Daoy (cell line): ENCODE measurements at places on chromosomes 16 and 17.

- DNase-seq, result no peak
These were observed 56.3 kb downstream of the ABCC12 start for GRCh38 chr16:48099455-48099854.

- DNase-seq, result peak; percentile 2
These were observed 30.8 kb downstream of the AATF start for GRCh38 chr17:36979565-36979941.

DNA sequence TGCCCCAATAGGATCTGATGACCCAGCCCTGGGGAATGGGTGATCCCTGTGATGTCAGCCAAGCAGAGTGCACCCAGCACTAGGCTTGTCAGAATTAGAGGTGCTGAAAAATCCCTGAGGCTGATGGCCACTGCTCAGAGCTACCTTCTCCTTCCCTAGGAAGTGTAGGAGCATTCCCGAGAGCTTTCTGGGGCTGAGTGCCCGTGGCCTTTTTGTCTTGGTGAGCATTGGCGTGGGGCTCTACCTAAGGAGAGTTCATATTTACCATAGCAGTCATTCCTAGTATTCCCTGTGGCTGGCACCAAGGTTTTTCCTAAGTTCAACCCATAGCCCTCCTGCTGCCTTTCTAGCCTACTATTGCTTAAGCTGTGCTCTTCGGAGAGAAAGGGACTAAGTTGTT is 22.6 kb upstream of the ARHGAP23 start:
- no peak for DNase-seq

GRCh38 chr17:82215095-82215971 is 2.7 kb upstream of the CCDC57 start:
- DNase-seq, result no peak

DNA sequence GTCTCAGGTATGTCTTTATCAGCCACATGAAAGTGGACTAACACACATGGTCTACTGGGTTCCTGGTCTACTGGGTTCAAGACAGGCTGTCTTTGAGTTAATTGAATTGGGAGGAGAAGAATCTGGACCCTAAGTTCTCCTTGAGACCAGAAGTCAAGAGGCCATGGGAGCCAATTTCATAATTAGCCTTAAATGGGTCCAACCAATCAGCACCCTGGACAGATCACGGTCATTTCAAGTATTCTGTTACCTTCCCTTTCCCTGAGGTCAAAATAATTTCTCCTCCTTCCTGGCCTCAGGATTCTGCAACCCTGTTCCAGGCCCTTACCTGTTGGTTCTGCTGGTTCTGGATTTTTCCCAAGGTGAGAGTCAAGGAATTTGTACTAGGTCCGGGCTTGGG is 23.8 kb downstream of the OSBPL7 start:
- DNase-seq, result no peak

DNA sequence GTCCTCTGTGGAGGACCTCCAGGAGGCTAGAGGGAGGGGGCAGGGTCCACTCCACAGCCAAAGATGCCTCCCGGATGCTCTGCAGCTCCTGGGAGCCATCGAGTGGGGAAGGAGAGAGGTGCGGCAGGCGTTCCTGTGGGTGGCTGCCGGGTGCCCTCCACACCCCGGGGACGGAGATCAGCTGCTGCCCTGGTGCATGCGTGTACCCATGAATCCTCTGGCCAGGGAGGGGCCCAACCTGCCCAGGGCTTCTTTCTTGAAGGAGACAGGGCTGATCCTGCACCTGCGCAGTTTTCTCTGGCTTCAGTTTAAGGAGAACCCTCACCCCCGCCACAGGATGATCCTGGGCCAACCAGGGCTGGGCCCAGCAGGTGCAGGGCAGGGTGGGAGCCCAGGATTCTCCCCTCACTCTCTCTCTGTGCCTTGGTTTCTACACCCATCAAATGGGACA is 33.5 kb upstream of the DOC2B start:
- DNase-seq, result no peak

- no peak for DNase-seq
These were observed 4.5 kb upstream of the ITGAX start for GRCh38 chr16:31350275-31351005.

GRCh38 chr16:28842696-28843095 is 3.5 kb downstream of the TUFM start:
- DNase-seq, result no peak

DNA sequence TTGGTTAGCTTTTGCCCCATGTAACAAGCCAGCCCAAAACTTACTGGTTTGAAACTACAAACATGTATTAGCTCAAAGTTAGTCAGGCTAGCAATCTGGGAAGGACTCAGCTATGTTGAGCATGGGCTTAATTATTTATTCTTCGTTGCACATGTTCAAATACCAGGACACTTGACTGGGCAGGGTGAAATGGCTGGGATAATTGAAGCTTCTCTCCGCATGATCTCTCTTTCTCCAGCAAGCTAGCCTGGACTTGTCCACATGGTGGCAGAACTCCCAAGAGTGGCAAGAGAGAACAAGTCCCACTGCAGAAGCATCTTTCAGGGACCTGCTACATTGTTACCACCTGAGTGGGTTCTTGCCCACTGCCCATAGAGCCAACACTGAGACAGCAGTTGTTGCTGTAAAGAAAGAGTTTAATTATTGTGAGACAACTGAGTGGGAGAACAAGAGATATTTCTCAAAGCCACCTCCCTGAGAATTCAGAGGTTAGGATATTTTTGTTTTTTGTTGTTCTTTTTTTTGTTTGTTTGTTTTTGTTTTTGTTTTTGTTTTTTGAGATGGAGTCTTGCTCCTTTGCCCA is 16.8 kb upstream of the ATF7IP2 start:
- no peak for DNase-seq

DNA sequence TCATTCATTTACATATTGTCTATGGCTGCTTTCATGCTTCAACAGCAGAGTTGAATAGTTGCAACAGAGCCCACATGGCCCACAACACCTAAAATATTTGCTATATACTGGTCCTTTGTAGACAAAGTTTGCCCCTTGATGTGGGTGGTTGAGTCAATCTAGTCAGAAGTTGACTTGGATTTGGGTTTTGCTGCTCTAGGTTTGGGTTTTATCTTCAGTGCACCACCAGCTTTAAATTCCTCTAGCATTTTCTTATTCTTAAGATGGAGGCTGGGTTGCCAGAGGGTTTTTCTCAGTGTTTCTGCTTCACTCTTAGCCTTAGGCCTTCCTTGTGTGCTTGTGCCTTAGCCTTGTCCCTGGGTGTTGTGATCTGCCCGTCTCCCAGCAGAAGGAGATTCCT is 51.0 kb downstream of the CCDC182 start:
- no peak for DNase-seq

GRCh38 chr17:56350592-56350991 is 197.3 kb downstream of the ANKFN1 start:
- DNase-seq, result no peak

DNA sequence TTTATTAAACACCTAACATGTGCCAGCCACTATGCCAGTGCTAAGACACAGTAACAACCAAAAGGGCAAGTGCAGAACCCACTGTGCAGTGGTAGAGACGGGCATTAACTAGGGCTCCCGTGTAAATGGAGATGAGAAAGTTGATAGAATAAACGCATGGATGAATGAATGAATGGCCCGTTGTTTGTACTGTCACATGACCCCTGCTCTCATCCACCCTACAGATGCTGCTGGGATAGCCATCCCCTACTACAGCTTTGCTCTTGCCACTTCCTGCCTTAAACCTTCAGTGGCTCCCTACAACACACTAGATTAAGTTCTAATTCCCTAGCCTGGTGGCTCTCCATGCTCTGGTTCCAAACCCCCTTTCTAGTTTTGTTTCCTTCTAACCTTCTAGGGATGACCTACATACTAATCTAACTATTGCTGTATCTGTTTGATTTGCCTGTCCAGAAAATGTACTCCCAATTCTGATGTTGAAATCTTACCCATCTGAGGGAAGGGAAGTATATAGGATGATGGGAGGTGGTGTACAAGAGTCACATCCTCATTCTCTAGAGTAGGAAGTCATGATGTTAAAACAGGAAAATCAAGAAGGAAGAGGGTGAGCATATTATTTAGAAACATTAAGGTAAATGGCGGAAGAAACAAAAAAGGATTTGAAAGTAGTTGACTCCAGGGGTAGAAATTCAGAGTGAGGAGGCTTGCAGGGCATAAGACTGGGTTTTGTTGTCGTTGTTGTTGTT is 11.4 kb upstream of the TNRC6C start:
- no peak for DNase-seq

- no peak for DNase-seq
These were observed 35.6 kb upstream of the ZNF750 start for GRCh38 chr17:82875407-82875856.

- DNase-seq, result no peak
These were observed 2.7 kb downstream of the KCTD2 start for GRCh38 chr17:75049706-75050105.

GRCh38 chr16:25959221-25959620 is 267.5 kb downstream of the HS3ST4 start:
- DNase-seq, result no peak

- DNase-seq, result no peak
These were observed 15.9 kb upstream of the ADGRG1 start for GRCh38 chr16:57612494-57612893.

DNA sequence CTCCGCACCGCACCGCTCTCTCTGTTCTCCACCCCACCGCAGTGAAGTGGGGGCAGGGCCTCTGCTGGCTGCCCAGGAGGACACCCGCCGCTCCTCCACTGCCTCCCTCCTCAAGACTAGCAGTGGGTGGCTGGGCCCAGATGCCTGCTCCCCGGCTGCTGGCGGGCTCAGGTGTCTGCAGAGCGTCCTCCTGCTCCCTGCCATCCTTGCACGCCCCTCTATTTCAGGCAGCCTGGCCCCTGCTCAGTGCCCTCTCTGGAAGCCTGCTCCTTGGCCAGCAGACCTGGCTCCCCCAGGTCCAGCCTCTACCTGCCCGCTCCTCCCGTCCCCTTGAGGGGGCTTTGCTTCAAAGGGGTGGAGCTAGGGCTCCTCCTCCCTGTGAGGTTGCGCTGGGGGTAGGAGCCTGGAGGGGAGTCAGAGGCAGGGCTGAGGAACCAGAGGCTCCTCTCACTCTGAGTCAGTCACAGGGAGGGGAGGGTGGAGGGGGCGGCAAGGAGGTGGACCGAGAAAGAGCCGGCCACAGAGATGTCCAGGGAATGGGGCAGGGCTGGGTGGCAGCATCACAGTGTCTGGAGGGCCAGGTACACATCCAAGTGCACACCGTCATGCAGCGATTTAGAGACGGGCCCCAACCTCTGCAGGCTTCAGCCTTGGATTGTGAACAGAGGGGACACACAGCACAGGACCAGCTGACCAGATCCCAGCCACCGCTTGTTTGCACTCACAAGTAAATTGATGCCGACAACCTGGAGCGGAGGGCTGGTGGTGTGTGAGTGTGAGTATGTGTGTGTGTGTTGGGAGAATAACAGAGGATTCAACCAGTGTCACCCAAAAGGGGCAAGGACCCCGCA is 9.8 kb upstream of the TMEM92 start:
- peak; percentile 51 for DNase-seq

DNA sequence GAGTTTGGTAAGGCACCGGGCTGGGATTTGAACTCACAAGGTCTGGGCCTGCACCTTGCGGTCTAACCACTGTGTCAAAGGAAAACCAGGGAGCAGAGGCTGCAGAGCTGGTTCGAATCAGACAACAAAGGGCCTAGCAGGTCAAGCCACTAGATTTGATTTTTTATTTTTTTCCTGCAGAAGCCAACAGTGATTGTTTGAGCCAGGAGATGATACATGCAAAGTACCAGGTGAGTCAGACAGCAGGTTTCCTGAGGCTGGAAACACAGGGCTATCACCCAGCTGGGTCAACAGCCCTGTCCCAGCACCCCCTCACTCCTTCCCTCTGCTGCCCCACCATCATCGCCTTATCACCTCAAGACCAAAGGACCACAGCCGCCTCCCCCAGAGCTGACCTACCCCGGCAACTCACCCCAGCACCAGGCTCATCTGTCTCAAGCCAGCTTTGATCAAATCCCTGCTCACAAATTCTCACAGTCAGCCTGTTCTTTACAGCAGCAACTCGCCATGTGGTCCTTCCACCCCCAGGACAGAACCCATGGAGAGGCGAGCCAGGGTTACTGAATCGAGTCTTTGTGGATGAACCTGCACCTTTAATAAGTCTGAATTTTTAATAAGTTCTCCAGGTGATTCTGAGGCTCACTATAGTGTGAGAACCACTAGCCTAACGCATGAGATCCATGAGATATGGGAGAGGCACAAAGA is 13.0 kb upstream of the KRT19 start:
- no peak for DNase-seq

DNA sequence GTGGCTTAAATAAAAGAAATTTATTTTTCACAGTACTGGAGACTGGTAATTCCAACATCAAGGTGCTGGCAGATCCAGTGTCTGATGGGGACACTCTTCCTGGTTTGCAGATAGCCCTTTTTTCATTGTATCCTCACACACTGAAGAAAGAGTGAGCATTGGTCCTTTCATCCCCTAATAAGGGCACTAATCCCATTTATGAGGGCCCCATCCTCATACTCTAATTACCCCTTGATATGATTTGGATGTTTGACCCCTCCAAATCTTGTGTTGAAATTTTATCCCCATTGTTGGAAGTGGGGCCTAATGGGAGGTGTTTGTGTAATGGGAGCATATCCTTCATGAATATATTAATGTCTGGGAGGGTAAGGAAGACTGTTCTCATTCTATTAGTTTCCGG is 9.4 kb upstream of the FAM20A start:
- no peak for DNase-seq

DNA sequence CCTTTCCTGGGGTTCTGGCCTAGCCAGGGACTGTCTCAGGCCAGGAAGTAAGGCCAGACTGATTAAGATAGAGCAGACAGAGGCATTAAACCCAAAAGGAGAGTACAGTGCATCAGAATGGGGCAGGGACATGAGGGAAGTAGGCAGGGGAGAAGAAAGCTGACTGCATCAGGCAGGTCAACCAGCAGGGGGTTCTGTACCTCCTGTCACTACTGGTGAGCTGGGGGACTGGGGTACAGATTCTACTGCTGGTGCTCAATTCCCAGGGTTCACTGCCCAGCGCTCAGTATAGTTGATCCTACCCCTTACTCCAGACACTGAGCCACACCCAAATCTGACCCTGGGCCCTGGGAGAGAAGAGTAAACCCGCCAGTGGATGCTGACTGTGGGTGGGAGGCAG is 12.9 kb upstream of the MTMR4 start:
- no peak for DNase-seq

DNA sequence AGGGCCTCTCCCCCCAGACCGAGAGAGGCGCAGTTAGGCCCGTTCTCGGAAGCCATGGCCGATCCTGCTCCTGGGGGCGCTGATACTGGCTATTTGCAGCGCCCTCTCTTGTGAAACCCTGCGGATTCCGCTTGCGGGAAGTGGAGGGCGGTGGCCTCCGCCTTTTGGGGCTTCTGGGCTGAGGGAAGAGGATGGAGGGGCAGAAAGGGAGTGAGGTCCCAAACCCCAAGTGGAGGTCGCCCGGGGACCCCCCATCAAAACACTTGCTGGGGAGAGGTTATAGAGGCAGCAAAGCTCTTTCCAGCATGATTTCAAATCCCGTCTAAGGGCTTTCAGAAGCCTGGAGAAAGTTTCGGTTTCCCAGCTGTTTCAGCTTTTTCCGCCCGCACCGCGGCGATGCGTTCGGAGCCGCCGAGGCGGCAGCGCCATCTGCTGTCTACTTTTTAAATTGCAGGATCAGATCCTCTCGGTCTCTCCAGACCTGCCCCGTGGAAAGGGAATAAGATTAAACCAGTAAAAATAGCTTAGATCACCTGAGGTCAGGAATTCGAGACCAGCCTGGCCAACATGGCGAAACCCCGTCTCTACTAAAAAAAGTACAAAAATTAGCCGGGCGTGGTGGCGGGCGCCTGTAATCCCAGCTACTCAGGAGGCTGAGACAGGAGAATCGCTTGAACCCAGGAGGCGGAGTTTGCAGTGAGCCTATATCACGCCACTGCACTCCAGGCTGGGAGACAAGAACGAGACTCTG is 15.8 kb downstream of the SNX20 start:
- DNase-seq, result peak; percentile 60
